ENCODE measurements at places on chromosomes 12 and 14.

DNA sequence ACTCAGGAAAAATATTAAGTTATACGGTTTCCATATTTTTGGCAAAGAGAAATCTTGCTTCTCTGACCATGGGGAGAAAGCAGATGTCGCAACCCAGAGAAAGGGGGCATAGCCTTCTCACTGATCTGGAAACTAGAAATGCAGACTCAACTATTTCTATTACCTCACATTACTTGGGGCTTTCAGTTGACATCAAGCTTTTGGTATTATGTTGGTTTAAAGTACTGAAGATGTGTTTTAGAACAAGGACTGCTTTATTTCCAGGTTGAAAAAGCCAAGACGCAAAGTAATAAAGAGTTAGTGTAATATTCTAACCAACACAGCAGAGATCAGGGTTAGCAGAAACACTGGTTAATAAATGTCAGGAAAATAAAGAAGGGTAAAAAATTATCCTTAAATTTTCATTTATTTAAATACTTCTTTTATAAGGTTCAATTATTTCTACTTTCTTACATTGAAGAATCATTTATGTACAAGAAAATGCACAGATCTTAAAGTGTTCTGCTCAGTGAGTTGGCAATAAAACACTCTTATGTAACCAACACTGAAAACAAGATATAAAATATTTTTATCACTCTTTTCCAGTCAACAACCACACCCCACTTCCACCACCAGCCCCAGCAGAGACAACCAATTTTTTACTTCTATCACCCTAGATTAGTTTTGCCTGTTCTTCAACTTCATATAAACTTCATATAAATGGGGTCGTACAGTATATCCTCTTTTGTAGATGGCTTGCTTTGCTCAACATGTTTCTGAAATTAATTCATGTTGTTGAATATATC is 26.0 kb downstream of the DCP1B start:
- no peak for DNase-seq

DNA sequence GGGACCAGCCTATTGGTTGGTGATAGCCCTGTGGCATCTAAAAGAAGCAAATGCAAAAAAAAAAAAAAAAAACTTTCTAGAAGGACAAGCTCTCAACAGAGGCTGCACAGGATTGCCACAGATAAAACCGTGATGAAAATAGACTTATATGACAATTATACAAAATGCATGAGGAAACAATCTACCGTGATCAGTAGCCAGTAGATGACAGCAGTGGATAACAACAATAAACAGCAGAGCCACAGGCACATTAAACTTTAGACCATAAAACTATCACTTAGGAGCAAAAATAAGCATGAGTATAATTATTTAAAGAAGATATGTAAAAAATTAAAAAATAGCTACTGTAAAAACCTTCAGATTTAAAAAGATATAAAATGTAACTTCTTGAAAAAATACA is 183.5 kb upstream of the ABCD2 start:
- DNase-seq, result no peak

DNA sequence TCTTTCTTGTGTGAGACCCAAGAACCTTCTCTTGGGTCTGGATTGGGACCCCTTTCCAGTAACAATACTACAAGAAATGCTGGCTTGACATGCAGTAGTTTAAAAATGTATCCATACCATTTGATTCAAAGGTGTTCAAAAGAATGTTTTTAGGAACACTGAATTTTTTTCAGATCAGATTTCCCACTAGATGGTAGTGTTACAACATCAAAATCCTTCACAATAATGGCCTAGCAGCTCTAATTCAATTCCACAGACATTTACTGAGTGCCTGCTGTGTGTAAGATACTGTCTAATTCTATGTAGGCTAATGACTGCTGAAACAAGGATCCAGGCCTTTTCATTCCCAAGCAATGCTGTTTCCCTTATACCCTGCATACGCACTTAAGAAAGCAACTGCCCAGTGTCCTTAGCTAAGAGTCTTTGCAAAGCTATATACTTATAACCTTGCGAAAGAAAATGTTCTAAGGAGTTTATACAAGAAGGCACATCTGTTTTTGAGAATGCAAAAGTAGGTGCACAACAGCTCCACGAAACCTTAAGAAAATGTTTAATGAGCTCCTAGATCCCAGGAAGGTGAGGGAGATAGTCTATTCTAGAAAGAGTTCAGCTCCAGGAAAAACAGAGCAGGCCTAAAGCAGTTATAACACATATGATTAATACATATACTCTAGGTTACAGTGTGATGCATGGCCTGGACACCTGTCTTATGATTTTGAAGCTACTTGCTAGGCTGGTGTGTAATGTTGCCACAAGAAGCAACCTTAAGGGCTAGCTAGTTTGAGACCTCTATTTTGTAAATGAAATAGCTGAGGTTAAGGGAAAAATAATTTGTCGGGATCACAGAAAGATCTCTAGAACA is 50.9 kb upstream of the PKP2 start:
- DNase-seq, result no peak

DNA sequence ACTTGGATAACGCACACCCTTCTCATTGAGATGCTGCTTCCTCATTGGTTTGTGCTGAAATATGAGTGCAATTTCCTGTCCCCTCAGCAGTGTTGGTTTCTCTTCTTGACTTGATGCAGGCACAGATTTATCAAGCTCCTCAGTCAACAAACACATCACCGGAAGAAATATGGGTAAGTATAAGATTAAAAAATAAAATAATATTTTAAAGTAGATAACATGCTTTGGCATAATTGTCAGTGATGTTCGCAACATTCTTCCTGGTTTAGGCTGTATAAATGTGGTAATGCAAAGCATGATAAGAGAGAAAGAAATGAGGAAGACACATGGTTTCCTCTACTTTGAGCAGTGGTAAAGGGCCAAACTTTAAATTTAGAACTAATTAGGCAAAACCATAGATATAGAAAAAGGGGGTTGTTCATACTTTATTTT is at the start of gene GPR65:
TSS of gene GPR65 (plus strand) at position 86 of the 432 bp plus-strand sequence. CDS start 5,713 bp downstream, outside the sequence.
- DNase-seq, result no peak

- no peak for DNase-seq
Observed at GRCh38 chr14:101155575-101155974, 252.1 kb upstream of the RTL1 start.

DNA sequence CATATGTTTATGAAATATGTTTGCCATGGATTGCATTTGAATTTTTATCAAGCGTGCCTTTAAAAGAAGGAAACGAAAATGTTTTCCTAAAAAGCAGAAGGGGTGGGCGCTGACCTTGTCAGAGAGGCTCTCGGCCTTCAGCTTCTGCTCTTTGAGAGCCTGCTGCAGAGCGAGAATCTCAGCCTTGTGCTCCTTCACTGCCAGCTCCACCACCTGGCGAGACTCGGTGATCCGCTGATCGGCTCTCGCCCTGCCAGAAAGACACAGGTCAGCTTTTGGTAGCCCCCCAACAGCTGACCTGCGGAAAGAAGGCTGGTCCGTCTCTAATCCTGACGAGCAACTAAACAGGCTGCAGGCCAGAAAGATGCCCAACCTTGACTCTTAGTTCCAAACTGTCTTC is 62.4 kb downstream of the PRKAB1 start:
- no peak for DNase-seq

GRCh38 chr14:56059054-56059453 is 59.2 kb upstream of the PELI2 start:
- no peak for DNase-seq

All from stimulated activated CD8-positive, alpha-beta memory T cell treated with anti-CD3 and anti-CD28 coated beads, Interleukin-4, amount 100 ng/mL, for 4 hours (primary cell).